ENCODE measurements at places on chromosomes 4 and X. TPM values are rescaled to one million over a fixed set of nuclear protein-coding genes. Genes with fewer than 3 reads are reported as not detected.

DNA sequence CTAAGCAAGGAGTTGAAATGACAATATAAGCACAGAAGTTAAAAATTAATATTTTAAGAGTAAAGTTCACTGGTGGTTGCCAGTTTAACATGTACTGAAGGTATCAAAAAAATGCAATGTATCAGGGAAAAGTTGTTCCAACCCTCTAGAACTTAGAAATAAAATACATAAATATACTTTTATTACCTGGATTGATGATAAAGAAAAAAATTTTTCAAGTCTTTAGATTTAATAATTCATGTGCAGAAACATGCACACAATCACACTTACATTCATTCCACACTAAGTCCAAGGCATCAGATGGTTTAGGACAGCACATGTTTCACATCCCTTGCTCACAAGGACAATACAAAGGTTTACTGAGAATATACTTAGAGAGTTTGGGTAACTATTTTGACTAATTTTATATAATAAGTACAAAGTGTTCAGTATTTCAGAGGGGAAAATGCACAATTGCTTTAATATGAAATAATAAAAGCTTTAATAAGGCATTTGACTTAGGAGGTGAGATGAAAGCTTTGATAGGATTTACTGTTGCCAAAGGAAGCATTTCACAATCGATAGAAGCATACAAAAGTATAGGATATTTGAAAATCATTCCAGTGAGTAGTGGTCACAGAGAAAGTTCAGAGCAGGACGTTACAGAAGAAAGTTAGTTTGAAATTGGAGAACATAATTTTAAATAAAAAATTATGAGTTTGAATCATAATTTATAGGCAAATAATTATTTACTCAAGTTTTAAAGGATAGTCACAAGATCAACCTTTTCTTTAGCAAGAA, 392 bp upstream of the UGT2A3 start:
- no peak overlapping the region for H3K4me3 ChIP-seq
- no peaks in the 10 kb centered on the region for H3K27me3 ChIP-seq
- no peaks in the 10 kb centered on the region for H3K36me3 ChIP-seq
- no peaks in the 10 kb centered on the region for H3K4me1 ChIP-seq
- H3K27ac ChIP-seq = no peak overlapping the region
- DNase-seq = no peak

- no peaks in the 10 kb centered on the region for H3K36me3 ChIP-seq
- DNase-seq = no peak
- H3K27ac ChIP-seq = no peak overlapping the region
- no peaks in the 10 kb centered on the region for H3K27me3 ChIP-seq
These were observed 44.8 kb downstream of the UGT2A3 start for GRCh38 chr4:68906780-68907137.

DNA sequence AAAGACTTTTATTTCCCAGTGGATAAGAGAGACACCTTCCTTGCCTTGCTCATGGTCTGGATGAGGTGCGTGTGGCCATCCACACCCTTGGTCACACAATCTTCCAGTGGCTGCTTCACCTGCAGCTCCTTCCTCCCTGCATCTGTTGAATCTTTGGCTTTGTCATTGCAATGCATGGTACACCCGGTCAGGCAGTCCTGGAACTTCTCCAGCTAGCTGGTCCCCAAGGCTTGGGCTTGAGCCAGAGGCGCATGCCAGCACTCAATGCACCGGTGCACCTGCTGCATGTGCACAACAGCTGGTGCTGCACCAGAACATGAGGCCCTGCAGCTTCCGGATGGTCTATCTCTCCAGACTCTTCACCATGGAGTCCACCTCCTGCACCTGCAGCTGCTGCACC, 31.7 kb downstream of the SCML1 start:
- H3K36me3 ChIP-seq = no peaks in the 10 kb centered on the region
- H3K27me3 ChIP-seq = no peaks in the 10 kb centered on the region
- no peak for DNase-seq
- peaks cover 53% of the 10 kb centered on the region for H3K4me1 ChIP-seq
- no peak overlapping the region for H3K4me3 ChIP-seq

DNA sequence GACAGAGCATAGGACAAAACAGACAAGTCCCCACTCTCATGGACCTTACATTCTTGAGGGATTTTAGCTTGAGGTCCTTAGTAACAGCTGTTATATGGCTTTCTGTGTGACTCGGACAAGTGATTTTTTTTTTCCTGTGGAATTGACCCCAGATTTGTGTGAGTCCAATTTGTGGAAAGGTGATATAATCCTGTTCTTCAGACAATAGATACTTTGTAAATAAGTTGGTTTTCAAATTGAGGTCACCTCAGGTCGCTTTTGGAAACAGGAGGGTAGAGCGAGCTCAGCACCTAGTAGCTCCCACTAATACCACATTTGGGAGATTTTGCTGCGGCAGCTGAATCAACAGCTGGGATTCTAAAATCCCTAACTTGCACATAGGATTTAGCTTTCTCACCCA, 1008.8 kb downstream of the ADGRL3 start:
- no peak for DNase-seq
- no peaks in the 10 kb centered on the region for H3K36me3 ChIP-seq
- no peaks in the 10 kb centered on the region for H3K4me1 ChIP-seq
- no peak overlapping the region for H3K27ac ChIP-seq
- H3K4me3 ChIP-seq = no peak overlapping the region

IKBKG gene
- total RNA-seq = 44.4 TPM

- no peak for DNase-seq
- H3K27ac ChIP-seq = no peak overlapping the region
- no peaks in the 10 kb centered on the region for H3K27me3 ChIP-seq
- H3K4me3 ChIP-seq = no peak overlapping the region
These were observed 52.6 kb downstream of the TBC1D19 start for GRCh38 chr4:26636458-26636857.

DNA sequence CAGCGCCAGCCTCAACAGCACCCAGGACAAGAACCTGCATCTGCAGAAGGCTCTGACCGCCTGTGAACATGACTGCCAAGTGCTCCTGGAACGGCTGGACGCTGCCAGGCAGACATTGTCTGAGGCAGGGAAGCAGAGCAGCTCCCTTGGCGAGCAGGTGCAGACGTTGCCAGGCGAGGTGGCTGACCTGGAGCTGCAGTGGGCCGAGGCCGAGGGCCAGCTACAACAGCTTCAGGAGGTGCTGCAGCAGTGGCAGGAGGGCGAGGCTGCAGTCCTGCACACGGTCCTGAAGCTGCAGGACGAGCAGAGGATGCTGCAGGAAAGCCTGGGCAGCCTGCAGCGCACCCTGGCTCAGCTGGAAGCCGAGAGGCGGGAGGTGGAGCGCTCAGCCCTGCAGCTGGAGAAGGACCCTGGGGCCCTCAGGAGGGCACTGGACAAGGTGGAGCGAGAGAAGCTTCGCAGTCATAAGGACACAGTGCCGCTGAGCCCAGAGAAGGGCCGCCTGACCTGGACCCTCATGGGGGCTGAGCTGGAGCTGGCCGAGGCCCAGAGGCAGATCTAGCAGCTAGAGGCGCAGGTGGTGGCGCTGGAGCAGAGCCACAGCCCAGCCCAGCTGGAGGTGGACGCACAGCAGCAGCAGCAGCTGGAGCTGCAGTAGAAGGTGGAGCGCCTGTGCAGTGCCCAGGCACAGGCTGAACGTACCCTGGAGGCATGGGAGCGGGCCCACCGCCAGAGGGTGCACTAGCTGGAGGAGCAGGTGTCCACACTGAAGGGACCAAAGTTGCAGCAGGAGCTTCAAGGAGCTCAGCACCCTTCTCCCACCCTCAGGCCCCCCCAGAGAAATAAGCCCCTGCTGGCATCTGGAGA, 16.4 kb downstream of the SMIM10L2A start:
- H3K4me1 ChIP-seq = no peaks in the 10 kb centered on the region
- H3K27ac ChIP-seq = no peak overlapping the region

DNA sequence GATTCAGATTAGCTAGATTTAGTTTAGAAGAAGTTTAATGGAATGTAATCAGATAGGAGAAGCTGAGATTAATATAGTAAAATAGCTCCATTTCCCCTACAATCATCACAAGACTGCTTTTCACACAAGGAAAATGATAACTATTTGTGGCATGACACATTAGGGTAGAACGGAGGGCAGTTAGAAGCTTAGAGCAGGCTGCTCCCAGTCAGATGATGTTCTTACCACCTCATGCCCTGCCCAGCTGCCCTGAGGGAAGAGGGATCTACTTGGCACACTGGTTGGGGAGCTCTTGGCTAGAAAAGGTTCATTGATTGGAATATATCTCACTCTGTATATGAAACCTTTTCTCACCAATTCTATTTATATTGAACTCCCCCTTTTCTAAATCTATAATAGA, 180.7 kb upstream of the IL15 start:
- no peaks in the 10 kb centered on the region for H3K36me3 ChIP-seq
- H3K4me1 ChIP-seq = no peaks in the 10 kb centered on the region
- H3K27ac ChIP-seq = no peak overlapping the region
- no peak overlapping the region for H3K4me3 ChIP-seq
- DNase-seq = no peak
- no peaks in the 10 kb centered on the region for H3K27me3 ChIP-seq

- no peak overlapping the region for H3K4me3 ChIP-seq
- no peaks in the 10 kb centered on the region for H3K4me1 ChIP-seq
- H3K27me3 ChIP-seq = no peaks in the 10 kb centered on the region
These were observed 14.6 kb downstream of the DGKQ start for GRCh38 chr4:958696-959337.

- H3K36me3 ChIP-seq = no peaks in the 10 kb centered on the region
- no peak overlapping the region for H3K27ac ChIP-seq
These were observed 327.1 kb downstream of the PAPSS1 start for GRCh38 chr4:107392951-107393350.

DNA sequence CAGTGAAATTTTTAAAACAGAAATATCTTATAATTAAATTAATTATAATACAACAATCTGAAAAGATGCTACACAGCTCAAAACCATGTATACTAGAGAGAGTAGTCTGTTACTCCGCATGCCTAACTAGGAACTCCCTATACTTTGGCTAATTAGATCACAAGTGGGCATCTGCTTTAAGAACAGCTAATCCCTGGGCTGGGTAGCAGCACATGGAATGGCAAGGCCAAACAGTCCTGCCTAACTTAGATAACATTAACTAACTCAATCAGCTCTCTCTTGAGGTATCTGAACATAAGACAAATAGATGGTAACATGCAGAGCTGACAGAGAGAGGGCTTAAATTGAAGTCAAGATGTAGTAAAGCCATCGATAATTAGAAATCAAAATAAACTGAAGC, 9.9 kb downstream of the CHIC2 start:
- no peaks in the 10 kb centered on the region for H3K27me3 ChIP-seq
- no peak overlapping the region for H3K27ac ChIP-seq
- H3K36me3 ChIP-seq = no peaks in the 10 kb centered on the region
- peaks cover 68% of the 10 kb centered on the region for H3K4me1 ChIP-seq
- no peak for DNase-seq
- no peak overlapping the region for H3K4me3 ChIP-seq

KIF4A gene
- 0.17 TPM for total RNA-seq

All from CD4-positive, alpha-beta memory T cell (primary cell).